GM03348 (cell line): ENCODE measurements at places on chromosomes 4 and X.

GRCh38 chrX:103716962-103717361, 6.3 kb downstream of the TMEM31 start:
- DNase-seq = peak; percentile 64

DNA sequence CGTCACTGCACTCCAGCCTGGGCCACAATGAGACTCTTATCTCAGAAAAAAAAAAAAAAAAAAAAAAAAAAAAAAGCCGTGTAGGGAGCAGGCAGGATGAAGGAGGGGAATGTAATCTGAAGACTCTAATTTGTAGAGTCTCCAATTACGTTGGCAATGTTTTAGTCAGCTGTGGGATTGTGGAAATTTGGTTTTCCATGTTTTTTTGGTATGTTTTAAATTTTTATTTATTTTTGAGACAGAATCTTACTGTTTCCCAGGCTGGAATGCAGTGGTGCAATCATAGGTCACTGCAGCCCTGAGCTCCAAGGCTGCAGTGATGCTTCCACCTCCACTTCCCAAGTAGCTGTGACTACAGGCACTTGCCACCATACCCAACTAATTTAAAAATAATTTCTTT, 56.5 kb downstream of the NSD2 start:
- DNase-seq = no peak

GRCh38 chrX:47590984-47591383, 8.7 kb downstream of the TIMP1 start:
- DNase-seq = no peak

DNA sequence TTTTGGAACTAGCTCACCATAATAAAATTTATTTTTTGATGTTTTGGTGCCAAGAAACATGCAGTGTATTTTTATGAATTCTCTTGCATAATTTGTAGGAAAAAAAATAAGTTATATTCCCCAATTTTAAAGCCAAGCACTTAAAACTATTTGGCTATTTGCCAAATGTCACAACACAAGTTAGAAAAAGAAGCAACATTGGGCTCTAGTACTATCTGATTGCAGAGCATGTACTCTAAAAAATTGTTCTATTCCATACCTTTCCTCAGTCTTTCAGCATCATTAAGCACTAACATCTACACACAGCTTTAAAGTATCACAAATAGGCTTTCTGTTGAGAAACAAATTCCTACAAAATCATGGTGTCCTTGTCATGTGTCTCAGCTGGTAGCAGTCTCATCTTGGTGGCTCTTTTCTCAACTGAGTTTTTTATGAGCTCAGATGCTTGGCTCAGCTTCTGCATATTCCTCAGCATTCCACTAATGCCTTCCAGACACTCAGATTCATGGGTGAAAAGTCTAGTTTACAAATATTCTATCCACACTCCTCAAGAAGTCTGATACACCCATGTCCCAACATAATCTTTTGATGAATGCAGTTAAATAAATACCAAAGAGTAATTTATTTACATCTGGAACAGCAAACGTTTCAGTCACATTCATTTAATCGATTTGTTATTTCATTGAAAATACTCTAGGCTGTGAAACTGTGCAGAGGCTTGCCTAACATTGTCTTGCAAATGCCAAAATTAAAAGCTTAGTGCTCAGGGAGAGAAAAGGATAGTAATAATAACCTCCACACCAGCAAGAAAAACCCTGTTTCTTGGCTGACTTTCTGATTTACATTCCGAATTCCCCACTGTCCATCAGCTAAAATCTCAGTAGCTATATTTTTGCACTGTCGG, 2209.9 kb downstream of the PCDH7 start:
- no peak for DNase-seq

- no peak for DNase-seq
Measured at GRCh38 chrX:24920769-24921168, 95.0 kb downstream of the ARX start.
